ENCODE measurements at places on chromosomes 11 and 22.

GRCh38 chr11:9639985-9640384 is 23.9 kb upstream of the SWAP70 start:
- DNase-seq: no peak

- DNase-seq: no peak
Observed at GRCh38 chr11:103659743-103660142, 376.7 kb upstream of the DDI1 start.

DNA sequence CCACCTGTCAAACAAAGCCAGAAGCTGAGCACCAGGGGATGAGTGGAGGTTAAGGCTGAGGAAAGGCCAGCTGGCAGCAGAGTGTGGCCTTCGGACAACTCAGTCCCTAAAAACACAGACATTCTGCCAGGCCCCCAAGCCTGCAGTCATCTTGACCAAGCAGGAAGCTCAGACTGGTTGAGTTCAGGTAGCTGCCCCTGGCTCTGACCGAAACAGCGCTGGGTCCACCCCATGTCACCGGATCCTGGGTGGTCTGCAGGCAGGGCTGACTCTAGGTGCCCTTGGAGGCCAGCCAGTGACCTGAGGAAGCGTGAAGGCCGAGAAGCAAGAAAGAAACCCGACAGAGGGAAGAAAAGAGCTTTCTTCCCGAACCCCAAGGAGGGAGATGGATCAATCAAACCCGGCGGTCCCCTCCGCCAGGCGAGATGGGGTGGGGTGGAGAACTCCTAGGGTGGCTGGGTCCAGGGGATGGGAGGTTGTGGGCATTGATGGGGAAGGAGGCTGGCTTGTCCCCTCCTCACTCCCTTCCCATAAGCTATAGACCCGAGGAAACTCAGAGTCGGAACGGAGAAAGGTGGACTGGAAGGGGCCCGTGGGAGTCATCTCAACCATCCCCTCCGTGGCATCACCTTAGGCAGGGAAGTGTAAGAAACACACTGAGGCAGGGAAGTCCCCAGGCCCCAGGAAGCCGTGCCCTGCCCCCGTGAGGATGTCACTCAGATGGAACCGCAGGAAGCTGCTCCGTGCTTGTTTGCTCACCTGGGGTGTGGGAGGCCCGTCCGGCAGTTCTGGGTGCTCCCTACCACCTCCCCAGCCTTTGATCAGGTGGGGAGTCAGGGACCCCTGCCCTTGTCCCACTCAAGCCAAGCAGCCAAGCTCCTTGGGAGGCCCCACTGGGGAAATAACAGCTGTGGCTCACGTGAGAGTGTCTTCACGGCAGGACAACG is 11.7 kb downstream of the CXCR5 start:
- DNase-seq: no peak

- no peak for DNase-seq
Observed at GRCh38 chr22:38109371-38110001, 998 bp downstream of the BAIAP2L2 start.

GRCh38 chr11:119700536-119701346 is 28.3 kb downstream of the NECTIN1 start:
- no peak for DNase-seq

All from renal cortex interstitium (tissue), 15 donors.